Hematopoietic multipotent progenitor cell treated with erythropoietin and hydrocortisone succinate and interleukin-3 and kit ligand, for 4 days (in vitro differentiated cells): ENCODE measurements at places on chromosomes 13 and 19.
A peak's percentile ranks its signal among the peaks of the same experiment; 100 is the strongest.

DNA sequence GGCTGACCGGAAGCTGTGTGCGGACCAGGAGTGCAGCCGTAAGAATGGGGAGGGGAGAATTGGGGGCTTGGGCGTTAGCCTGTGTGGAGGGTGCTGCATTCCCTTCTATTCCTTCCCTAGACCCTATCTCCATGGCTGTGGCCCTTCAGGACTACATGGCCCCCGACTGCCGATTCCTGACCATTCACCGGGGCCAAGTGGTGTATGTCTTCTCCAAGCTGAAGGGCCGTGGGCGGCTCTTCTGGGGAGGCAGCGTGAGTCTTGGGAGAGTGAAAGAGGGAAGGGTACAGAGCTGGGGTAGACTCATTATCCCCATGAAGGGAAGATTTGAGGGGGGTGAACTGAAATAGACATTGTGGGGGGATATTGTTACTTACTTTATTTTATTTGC, 306 bp downstream of the MIA start:
- no peak for DNase-seq

DNA sequence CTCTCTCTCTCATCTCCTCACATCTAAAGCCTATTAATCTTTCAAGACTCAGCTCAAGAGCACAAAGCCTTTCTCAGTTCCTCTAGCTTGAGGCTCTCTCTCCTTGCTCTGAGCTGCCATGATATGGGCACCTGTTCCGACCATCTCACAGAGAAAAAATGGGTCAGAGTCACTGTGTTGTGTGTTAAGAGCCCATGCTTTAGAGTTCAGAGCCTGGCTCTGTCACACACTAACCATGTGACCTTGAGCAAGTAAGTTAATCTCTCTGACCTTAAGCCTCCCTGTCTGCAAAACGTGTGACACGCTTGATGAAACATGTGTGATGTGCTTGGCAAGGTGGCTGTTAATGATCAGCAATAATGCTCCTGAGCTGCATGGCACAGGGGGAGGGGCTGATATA, 245.2 kb downstream of the DLEU7 start:
- no peak for DNase-seq

DNA sequence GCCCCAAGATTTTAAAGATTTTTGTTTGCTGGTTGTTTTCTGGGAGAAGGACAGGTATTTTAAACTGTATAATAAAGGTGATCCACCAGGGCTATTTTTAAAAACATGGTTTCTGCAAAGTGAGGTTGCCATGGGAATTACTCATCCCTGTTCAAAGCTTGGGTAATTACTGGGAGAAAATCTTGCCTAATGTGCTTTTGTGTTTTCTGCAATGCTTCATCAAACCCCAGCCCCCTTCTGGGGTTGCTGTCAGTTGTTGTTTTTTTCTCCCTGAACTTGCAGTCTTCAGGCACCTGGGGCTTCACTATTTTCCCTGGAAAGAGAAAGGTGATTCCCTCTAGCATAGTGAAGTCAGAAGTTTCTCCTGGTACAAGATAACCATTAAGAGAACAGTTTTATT, 277.2 kb downstream of the NALCN start:
- no peak for DNase-seq

DNA sequence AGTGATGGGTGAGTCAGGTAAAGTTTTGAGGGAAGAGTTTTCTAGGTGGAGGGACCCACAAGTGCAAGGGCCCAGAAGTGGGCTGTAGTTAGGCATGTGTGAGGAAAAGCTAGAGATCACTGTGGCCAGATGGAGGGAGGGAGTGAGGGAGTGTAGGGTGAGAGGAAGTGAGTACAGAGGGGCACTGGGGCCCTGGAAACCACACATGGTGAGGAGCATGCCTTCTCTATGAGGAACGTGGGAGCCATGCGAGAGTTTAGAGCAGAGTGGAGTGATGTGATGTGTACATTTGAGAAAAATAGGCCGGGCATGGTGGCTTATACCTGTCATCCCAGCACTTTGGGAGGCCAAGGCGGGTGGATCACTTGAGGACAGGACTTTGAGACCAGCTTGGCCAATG, 14.7 kb upstream of the SHKBP1 start:
- peak; percentile 38 for DNase-seq

DNA sequence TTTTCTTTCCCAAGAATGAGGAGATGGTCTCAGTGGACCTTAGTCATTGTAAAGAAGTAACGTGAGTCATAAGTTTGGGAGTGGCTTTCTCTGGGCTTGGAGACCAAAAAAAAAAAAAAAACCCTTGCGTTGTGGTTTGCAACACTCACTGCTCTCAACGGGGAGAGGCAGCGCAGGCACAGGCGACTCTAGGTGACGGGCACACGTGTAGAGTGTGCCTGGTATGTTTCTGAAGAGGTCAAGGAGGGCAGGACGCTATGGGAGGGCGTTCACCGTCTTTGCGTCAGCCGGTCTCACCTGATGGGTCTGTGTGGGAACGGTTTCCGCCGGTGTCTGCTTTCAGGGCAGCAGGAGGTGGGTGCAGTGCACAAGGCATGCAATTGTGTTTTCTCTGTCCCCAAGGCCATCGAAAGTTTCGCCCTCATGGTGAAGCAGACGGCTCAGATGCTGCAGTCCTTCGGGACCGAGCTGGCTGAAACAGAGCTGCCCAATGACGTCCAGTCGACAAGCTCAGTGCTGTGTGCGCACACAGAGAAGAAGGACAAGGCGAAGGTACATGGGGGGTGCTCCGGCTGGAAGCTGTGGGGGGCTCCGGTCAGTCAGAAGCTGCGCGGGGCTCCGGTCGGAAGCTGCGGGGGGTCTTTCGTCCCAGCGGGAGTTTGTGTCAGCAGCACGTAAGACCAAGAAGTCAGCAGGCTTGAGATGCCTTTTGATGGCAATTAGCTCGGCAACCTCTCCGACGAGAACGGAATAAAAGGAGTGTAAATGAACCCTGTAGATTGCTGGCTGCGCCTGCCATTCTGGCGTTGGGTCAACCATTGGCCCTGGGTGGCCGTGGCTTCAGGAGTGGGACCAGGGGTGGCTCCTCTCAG, 40.8 kb upstream of the F7 start:
- no peak for DNase-seq

DNA sequence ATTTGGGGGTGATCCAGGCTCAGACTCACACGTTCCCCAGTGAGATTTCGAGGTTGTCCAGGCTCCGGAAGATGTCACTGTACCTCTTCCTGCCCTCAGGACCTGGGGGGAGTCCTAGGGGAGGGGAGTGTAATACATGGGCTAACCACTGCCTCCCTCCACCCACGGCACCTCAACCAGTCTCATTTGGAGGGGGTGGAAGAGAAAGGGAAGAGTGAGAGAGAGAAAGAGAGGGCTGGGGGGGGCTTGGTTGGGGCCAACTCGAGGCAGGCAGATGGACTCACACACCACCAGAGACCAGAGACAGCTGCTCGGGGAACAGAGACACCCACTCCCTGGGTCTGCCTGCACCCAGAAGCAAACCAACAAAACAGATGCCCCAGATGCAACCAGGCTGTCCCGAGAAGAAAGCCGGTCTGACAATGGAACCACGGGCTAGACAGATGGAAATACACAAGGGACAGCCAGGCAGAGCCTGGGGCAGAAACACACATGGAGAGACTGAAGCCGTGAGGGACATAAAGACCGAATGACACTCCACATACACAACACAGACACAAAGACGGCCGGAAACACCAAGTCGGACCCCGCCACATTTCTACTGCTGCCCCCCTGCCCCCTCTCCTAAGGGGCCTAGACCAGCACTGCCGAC, 825 bp downstream of the GMIP start:
- DNase-seq, result peak; percentile 54

DNA sequence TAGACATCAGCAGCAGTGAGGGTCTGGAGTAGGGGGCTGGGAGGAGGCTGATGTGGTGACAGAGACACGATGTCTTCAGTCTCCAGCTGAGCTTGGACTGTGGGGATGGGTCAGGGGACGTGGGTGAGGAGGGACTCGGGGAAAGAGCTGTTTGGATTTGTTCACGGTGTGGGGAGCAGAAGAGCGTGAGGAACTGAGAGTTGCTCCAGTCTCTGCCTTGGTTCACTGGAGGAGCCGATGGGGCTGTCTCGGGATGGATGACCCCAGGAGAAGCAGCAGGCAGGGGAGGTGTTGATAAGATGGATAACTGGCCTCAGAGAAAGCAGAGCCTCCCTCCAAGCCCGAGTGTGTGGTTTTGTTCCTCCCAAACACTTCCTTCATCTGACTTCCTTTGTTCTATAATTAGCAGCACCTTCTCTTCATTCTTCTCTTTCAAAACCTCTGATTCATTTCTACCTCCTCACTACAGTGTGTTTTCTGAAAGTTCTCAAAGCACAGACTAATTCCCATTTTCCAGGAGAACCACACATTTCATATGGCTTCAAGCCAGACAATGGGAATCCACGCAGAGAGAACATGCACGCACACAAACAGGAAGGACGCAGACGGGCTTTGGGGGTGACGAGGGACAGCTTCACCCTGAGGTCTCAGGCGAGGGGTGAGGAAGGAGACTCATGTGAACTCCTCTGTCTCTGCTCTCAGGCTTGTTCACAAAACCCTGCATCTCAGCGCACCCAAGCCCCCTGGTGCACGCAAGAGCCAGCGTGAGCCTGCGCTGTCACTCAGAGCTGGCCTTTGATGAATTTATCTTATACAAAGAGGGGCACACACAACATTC, 18.6 kb downstream of the LAIR2 start:
- DNase-seq, result peak; percentile 11

DNA sequence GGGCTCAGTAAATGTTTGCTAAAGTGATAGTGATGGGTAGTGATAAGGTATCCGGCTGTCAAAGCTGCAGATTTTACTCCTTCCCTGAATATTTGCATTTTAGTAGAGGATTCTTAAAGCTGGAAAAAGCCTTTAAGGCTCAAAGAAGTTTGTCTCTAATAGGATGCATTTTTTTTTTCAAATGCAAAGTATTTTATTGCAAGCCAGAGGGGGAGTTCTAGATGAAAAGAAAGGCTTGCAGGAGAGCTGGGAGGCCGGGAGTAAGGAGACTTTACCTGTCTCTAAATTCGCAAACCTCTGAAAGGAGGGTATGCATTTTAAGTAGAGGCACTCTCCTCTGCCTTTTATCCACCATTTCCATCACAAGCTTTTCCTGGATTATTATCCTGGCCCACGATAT, 100.7 kb upstream of the FNDC3A start:
- DNase-seq, result no peak

DNA sequence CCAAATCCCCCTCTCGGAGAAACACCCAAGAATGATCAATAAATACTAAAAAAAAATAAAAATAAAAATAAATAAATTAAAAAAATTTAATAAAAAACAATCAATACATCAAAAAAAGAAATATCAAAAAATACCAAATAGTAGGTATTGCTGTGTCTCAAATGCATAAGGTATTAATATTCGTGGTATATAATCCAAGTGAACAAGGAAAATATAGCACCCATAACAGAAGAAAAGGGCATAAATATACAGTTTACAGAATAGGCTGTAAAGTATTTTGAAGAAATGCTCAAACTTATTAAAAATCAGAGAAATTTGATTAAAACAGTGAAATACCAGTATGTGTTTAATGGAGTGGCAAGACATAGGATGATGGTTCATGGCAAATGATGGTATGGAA, 7.6 kb upstream of the ZNF227 start:
- no peak for DNase-seq

GRCh38 chr19:10000171-10000826, 10.0 kb downstream of the COL5A3 start:
- DNase-seq, result peak; percentile 82

DNA sequence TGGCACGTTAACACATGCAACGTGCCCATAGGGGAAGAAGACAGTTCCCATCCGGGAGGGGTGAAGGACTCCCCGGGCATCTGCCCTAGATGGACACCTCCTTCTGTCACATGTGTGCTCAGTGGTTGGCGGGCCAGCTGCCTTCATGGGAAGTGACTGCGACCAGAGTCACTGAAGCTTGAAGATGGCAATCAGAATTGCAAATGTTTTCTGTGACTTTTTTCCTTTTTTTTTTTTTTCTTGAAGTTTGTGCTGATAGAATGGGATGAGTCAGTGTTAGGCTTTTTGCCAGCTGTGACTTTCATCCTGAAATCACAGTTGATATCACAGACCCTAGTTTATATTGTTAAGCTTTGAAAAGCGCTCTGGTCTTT, 109.2 kb upstream of the MCF2L start:
- DNase-seq, result peak; percentile 18

DNA sequence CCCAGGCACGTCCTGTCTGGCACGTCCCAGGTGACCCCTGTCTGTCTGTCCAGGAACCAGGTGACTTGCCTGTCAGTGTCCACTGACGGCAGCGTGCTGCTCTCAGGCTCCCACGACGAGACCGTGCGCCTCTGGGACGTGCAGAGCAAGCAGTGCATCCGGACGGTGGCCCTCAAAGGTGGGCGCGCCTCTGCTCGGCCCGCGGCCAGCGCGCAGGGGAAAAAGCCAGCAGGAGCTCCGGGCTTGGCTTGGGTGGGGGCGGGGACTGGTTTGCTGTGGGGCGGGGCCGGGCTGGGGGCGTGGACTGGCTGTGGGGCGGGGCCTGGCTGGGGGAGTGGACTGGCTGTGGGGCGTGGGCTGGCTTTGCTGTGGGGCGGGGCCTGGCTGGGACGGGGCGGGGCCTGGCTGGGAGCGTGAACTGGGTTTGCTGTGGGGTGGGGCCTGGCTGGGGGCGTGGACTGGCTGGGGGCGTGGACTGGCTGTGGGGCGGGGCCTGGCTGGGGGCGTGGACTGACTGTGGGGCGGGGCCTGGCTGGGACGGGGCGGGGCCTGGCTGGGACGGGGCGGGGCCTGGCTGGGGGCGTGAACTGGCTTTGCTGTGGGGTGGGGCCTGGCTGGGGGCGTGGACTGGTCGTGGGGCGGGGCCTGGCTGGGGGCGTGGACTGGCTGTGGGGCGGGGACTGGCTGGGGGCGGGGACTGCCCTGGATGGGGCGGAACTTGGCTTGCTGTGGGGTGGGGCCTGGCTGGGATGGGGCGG, 7.2 kb downstream of the WDR18 start:
- DNase-seq, result peak; percentile 64

- no peak for DNase-seq
These were observed 3.3 kb upstream of the MYADM start for GRCh38 chr19:53864308-53864836.

DNA sequence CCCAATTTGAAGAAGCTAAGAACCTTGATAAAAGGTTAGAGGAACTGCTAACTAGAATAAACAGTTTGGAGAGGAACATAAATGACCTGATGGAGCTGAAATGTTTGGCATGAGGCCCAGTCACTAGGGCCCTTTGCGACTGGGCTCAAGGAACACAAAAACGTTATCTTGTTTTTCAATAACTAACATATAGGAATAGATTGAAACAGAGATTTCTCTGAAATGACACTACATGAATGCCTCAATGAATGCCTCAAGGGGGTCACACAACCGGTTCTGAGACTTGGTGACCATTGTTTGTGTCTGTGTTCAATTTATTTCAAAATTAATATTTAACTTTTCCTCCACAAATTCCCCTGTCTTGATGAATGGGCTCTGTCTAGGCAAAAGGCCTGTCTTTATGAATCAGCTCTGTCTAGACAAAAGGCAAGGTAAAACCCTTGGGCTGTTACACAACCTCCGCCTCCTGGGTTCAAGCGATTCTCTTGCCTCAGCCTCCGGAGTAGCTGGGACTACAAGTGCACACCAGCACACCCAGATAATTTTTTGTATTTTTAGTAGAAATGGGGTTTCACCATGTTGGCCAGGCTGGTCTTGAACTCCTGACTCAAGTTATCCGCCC, 932 bp upstream of the ZNF486 start:
- no peak for DNase-seq
